ENCODE measurements at places on chromosomes 6 and 20.

DNA sequence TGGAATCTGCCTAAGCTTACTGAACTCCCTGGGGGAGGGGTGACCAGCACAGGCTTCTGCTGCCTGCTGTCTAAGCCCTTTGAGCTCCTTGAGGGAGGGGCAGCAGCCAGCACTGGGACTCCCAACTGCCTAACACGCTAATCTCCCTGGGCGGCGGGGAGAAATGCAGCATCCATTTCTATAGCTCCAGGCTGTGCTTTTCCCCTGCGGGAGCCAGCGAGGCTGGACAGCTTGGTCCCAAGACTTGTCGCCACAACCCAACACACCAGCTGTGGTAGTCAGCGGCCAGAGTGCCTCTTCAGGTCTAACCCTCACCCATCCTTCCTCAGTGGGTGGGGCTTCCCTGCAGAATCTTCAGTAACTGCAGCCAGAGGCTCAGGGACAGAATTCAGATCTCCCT is 64.6 kb downstream of the VGLL2 start:
- no peak for DNase-seq

GRCh38 chr6:113017353-113017752 is 670.2 kb downstream of the RFPL4B start:
- DNase-seq: no peak

GRCh38 chr6:52254731-52255378 is 10.6 kb upstream of the IL17F start:
- DNase-seq: no peak

- DNase-seq: no peak
These were observed 36.0 kb upstream of the IRF4 start for GRCh38 chr6:355373-356208.

GRCh38 chr6:31462964-31463870 is 34.7 kb upstream of the MICB start:
- peak; percentile 86 for DNase-seq

GRCh38 chr20:23857962-23858595 is 21.5 kb downstream of the CST5 start:
- no peak for DNase-seq

DNA sequence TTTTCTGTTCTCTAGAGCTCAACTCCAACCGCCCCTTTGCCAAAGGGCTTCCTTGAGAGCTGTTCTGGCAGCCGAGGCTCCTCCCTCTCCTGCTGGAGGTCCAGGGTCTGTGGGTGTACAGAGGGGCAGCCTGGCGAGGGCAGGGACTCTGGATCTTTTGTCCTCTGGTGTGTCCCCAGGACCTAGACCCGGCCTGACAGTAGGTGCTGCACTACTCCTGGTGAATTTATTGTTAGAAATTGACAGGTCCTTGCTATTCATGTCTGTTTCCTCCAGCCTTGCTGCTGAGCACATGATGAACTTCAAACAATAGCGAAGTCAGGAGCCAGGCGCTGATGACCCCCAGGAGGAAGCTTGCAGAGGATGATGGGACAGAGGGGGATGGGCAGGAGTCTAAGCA is 234.7 kb upstream of the SULF2 start:
- peak; percentile 62 for DNase-seq

DNA sequence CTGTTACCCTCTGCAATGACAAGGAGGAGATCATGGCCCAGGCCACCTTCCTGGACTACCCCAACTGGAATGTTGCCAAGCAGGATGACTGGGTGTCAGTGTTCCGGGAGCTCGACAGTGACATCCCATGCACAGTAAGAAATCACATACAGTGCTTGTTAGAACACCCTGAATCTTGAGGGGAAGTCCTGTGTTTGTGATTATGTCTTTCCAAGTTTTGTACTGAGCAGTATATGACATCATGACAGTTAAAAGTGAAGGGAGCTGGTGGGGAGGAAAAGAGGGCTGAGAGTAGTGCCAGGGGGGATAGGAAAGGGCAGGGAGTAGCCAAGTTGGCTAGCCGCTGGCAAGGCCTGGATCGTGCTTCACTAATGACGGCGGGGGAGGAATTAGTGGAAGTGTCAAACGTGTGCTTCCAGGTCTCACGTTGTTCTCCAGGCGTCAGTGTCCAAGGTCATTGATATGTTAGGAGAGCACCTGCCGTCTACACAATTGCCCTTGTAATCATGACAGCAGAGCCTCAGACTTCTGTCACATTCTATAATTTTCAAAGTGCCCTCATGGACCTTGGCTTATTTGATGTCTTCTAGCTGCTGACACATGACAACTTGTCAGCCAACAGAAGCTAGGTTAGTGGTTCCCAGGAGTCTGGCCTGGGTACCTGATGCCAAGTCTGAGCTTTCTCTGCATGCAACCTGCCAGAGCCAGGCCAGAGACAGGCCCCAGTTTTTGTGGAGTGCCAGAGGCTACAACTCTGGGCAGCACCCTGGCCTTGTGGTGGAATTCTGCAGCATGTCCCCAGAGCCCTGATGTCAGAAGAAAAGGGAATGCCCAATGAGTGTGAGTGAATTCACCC is 18.8 kb downstream of the CFAP61 start:
- no peak for DNase-seq

DNA sequence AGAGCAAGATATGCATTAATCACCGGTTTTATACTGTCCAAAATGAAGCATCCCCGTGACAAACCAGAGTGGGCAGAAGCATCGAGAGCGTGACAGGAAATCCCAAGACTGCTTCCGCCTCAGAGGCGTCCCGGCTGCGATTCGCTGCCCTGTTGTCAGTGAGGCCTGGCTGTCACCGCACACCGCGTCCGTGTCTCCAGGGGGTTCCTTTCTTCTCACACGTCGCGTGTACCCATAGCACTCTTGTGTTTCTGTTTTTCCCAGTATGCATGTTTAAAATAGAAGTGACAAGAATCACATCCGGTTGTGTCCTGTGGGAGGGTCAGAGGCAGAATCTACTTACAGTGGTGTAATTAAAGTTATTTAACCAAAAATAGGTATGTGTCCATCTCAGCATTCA is 8.3 kb upstream of the ADRM1 start:
- no peak for DNase-seq

- no peak for DNase-seq
These were observed 18.6 kb downstream of the CCM2L start for GRCh38 chr20:32028647-32029372.
